ENCODE measurements at places on chromosomes 3 and 15.

- no peak for DNase-seq
- H3K4me1 ChIP-seq, result peaks cover 9% of the 10 kb centered on the region
Observed at GRCh38 chr3:27532426-27533260, 48.5 kb upstream of the SLC4A7 start.

GRCh38 chr15:76664895-76665294 is 240.2 kb downstream of the SCAPER start:
- no peak overlapping the region for H3K27ac ChIP-seq
- H3K4me1 ChIP-seq, result no peaks in the 10 kb centered on the region

DNA sequence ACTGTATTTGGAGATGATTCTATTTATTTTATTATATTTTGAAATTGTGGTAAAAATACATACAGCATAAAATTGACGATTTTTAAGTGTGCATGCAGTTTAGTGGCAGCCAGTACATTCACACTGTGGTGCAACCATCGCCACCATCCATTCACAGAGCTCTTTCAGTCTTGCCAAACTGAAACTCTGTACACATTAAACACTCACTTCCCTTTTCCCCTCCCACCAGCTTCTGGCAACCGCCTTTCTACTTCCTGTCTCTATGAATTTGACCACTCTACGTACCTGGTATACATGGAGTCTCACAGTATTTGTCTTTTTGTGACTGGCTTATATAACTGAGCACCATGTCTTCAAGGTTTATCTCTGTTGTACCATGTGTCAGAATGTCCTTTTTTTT is 303.3 kb upstream of the ATP10A start:
- H3K27me3 ChIP-seq, result no peaks in the 10 kb centered on the region
- H3K4me3 ChIP-seq, result no peak overlapping the region
- no peaks in the 10 kb centered on the region for H3K4me1 ChIP-seq
- no peaks in the 10 kb centered on the region for H3K36me3 ChIP-seq
- DNase-seq, result no peak
- H3K27ac ChIP-seq, result no peak overlapping the region

DNA sequence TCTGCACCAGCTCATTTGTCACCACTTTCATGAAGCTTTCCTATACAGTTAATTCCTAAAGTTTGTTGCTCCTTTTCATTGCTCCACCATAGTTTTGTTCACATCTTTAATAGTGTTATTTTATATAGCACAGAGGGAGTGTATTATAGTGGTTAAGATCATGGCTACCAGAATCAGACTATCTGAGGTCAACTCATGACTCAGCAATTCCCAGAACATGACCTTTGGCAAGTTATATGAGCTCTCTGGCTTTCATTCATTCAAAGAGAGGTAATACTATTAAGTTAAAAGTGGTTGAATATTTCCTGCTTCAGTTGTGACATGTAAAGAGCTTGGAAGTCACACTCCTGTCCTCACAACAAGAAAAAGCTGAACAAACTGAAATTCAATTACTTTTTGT is 1073.5 kb downstream of the NAALADL2 start:
- no peak overlapping the region for H3K4me3 ChIP-seq
- no peak overlapping the region for H3K27ac ChIP-seq
- DNase-seq, result no peak
- H3K27me3 ChIP-seq, result no peaks in the 10 kb centered on the region
- H3K4me1 ChIP-seq, result no peaks in the 10 kb centered on the region
- H3K36me3 ChIP-seq, result no peaks in the 10 kb centered on the region

DNA sequence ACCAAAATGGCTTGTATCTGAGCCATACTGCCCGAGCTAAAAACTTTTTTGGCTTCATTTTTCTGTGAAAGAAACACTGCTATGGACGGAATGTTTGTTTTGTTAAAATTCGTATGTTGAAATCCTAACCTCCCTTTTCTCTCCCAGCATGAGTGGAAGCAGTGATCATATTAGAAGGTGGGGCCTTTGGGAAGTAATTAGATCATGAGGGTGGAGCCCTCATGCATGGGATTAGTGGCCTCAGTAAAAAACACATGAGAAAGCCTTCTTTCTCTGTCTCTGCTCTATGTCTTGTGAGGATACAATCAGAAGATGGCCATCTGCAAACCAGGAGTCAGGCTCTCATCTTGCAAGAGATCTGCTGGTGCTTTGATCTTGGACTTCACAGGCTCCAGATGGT is 7.4 kb upstream of the FNDC3B start:
- no peak overlapping the region for H3K4me3 ChIP-seq
- no peak overlapping the region for H3K27ac ChIP-seq
- no peak for DNase-seq
- no peaks in the 10 kb centered on the region for H3K4me1 ChIP-seq

DNA sequence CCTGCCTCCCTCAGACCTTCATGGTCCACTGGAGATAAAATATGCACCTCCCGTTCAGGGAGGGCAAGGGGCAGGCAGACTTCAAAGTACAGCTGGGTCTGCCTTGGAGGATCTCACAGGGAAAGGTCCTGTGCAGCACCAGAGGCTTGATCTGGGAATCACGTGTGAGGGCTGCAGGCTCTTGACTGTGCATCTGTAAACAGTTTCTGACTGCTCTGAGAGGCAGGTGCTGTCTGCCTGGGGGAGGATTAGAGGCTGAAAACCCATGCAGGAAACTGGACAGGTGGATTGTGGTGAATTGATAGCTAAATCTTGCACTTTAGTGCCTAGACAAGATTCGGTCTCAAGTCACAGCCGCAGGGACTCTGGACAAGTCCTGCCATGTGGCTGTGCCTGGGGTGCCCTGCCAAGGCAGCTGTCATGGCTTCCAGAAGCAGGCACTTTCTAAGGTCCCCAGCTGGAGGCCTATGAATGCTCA is 239.3 kb downstream of the EPHB1 start:
- DNase-seq, result no peak
- H3K27ac ChIP-seq, result no peak overlapping the region
- no peaks in the 10 kb centered on the region for H3K4me1 ChIP-seq
- no peaks in the 10 kb centered on the region for H3K36me3 ChIP-seq
- no peak overlapping the region for H3K4me3 ChIP-seq
- H3K27me3 ChIP-seq, result no peaks in the 10 kb centered on the region

DNA sequence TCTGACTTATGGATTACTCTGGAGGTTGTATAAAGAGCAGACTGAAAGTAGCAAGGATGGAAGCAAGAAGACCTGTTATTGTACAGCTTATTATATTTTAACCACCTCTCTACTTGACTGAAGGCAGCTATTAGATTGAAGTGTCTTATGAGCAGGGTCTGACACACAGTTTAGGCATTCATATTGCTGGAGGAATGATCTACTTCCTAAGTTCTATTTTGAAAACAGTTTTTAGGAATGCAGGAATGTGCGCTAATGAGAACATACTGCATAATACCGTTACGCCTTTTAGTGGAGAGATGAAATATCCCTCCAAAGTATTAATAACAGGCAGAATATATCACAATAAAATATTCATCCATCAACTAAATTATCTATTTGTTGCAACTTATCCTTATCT is 193.3 kb downstream of the ISL2 start:
- H3K4me1 ChIP-seq, result no peaks in the 10 kb centered on the region
- H3K4me3 ChIP-seq, result no peak overlapping the region
- no peak overlapping the region for H3K27ac ChIP-seq
- H3K36me3 ChIP-seq, result no peaks in the 10 kb centered on the region
- no peaks in the 10 kb centered on the region for H3K27me3 ChIP-seq

DNA sequence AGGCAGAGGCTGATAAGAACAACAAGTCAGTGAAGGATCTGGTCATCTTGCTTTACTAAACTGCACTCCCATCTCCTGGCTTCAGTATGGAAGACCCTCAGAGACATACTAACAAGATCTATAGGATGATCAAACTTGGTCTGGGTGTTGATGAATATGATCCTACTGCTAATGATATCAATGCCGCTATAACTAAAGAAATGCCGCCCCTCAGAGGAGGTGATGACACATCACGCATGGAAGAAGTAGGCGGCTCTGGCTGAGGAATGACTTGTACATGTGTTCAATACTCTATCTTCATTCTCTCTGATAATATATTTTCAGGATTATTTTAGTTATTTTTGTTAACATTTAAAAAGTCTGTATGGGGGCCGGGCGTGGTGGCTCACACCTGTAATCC is 17.5 kb upstream of the EIF2B5 start:
- no peak overlapping the region for H3K4me3 ChIP-seq
- no peak for DNase-seq
- H3K4me1 ChIP-seq, result no peaks in the 10 kb centered on the region
- no peak overlapping the region for H3K27ac ChIP-seq

- H3K4me3 ChIP-seq, result no peak overlapping the region
- no peak overlapping the region for H3K27ac ChIP-seq
- no peaks in the 10 kb centered on the region for H3K36me3 ChIP-seq
- no peaks in the 10 kb centered on the region for H3K4me1 ChIP-seq
- DNase-seq, result no peak
- H3K27me3 ChIP-seq, result no peaks in the 10 kb centered on the region
Observed at GRCh38 chr3:190696777-190697501, 165.6 kb downstream of the GMNC start.

- no peaks in the 10 kb centered on the region for H3K4me1 ChIP-seq
- no peaks in the 10 kb centered on the region for H3K27me3 ChIP-seq
- no peak overlapping the region for H3K4me3 ChIP-seq
- H3K27ac ChIP-seq, result no peak overlapping the region
- no peaks in the 10 kb centered on the region for H3K36me3 ChIP-seq
- no peak for DNase-seq
Observed at GRCh38 chr3:29307295-29307694, 26.4 kb downstream of the RBMS3 start.

DNA sequence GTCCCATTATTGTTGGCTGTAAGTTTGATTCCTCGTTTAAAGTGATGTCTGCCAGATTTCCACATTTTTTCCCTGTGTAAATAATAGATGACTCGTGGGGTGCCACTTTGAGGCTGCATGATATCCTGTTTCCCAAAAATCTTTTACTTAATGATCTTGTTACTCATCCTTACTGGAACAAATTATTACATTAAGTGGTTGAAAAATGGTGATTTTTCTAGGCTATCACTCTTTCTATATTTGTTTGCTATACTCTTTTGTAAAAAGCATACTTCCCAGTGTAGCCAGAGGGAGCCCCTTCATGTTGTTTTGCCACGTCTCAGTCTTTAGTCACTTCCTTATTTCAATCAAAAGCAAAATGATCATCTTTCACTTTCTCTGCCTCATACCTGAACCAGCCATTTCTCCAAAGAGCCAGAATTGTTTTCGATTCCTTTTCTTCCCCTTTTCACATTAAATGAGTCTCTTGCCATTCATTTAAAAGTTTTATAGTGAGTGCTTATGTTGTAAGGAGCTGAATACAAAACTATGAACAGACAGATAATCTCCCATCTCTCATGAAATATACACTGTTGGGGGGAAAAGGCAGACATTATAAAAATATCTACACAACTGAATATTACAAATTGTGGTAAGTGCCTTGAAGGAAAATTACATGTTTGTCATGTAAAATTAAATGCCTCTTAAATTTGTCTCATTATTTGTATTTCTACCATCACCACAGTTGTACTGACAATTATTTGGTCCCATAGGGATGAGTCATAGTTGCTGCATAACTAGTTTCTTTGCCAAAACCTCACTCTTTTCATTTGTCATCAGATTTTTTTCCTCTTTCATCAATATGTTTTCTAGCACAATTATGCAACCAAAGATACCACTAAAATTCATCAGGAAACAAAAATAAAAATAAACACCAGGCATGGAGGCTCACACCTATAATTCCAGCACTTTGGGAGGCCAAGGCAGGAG is 41.5 kb downstream of the ADGRG7 start:
- no peaks in the 10 kb centered on the region for H3K4me1 ChIP-seq
- no peak for DNase-seq
- H3K36me3 ChIP-seq, result no peaks in the 10 kb centered on the region
- no peaks in the 10 kb centered on the region for H3K27me3 ChIP-seq

DNA sequence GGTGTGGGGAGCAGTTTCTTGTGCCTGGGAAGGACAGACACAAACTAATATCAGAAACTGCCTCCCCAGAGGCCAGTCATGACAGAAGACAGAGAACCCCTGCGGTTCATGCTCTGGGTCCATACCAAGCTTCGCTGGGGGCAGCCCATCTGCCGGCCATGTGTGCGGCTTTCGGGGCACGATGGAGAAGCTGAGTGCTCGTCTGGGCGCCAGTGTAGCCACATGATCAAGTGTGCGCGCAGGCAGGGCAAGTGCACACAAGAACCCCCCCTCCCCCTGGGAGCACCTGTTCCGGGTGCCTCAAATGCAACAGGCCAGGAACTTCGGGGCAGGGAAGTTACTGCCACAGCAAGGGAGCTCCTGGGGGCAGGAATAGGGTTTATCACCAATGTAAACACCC is 1.8 kb downstream of the ADAMTS17 start:
- H3K27me3 ChIP-seq, result no peaks in the 10 kb centered on the region
- H3K27ac ChIP-seq, result no peak overlapping the region
- no peaks in the 10 kb centered on the region for H3K36me3 ChIP-seq
- H3K4me1 ChIP-seq, result peaks cover 18% of the 10 kb centered on the region

GRCh38 chr3:104939196-104939595 is 427.5 kb upstream of the ALCAM start:
- no peak overlapping the region for H3K27ac ChIP-seq
- no peaks in the 10 kb centered on the region for H3K4me1 ChIP-seq
- no peaks in the 10 kb centered on the region for H3K27me3 ChIP-seq
- no peaks in the 10 kb centered on the region for H3K36me3 ChIP-seq
- no peak overlapping the region for H3K4me3 ChIP-seq

- H3K36me3 ChIP-seq, result no peaks in the 10 kb centered on the region
- no peak for DNase-seq
- no peak overlapping the region for H3K4me3 ChIP-seq
- H3K27me3 ChIP-seq, result no peaks in the 10 kb centered on the region
- H3K27ac ChIP-seq, result no peak overlapping the region
Observed at GRCh38 chr15:63323798-63324563, 46.6 kb downstream of the APH1B start.

DNA sequence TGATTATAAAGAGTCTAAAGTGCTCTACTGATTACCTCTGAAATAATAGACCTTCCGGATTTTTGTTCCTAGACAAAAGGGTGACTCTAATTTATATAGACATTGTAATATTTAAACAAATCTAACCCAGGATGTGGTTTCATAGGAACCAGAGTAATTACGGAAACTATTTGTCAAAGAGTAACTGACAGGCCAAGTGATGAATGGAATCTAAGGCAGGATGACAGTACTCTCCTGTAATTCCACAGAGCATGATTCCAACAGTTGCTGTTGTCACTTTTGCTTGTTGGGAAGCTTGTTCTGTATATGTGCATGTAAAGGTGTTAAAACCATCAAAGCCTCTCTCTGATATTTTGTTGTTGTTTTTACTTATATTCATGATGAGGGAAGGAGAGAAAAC is 1141.0 kb downstream of the IGSF11 start:
- H3K27ac ChIP-seq, result no peak overlapping the region
- no peaks in the 10 kb centered on the region for H3K4me1 ChIP-seq
- DNase-seq, result no peak
- H3K4me3 ChIP-seq, result no peak overlapping the region
- H3K27me3 ChIP-seq, result no peaks in the 10 kb centered on the region
- H3K36me3 ChIP-seq, result no peaks in the 10 kb centered on the region

DNA sequence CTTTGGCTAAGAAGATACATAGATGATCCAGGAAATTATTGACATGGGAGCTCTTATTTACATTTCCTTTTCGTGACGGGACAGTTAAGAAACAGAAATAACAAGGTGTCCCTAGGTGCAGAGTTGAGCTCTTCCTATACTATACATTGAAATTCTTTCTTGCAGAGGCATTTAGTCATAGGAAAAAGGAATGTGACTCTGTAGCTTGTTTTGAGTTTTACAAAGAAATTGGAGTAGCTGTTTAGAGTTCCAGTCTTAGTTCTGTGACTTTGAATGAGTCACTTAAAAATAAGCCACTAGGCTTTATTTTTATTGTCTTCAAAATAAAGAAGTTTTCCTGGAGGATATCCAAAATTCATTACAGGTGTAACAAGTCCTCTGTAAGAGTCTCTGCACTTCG is 723.5 kb upstream of the SGO1 start:
- no peaks in the 10 kb centered on the region for H3K4me1 ChIP-seq
- H3K36me3 ChIP-seq, result no peaks in the 10 kb centered on the region
- no peak overlapping the region for H3K27ac ChIP-seq
- H3K4me3 ChIP-seq, result no peak overlapping the region
- no peak for DNase-seq
- no peaks in the 10 kb centered on the region for H3K27me3 ChIP-seq

All from CD8-positive, alpha-beta memory T cell (primary cell).